GM23248 (cell line): ENCODE measurements at places on chromosomes 12 and 14. TPM values are rescaled to one million over a fixed set of nuclear protein-coding genes. Genes with fewer than 3 reads are reported as not detected.
A peak's percentile ranks its signal among the peaks of the same experiment; 100 is the strongest.

GRCh38 chr12:80041071-80041470, 58.3 kb upstream of the OTOGL start:
- peak; percentile 10 for DNase-seq

- DNase-seq, result no peak
These were observed 220.8 kb upstream of the CAND1 start for GRCh38 chr12:67048371-67048770.

DNA sequence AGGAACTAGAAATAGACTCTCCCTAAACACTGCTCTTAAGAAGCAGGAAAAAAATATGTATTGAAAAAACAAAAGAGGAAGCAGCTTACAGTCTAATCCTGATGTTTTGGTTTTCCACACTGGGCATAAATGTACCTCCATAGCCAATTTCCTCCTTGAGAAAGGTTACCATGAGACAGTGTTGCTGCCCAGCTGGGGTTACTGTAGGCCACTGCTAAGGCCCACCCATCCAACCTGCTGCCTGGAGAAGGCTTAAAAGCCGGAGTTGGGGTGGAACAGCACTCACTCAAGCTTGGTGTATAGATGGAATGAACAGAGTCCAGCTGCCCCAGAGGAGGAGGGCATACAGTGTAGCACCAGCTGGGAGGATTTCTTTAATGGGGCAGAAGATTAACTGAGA, 41.1 kb downstream of the ERG28 start:
- DNase-seq, result no peak

DNA sequence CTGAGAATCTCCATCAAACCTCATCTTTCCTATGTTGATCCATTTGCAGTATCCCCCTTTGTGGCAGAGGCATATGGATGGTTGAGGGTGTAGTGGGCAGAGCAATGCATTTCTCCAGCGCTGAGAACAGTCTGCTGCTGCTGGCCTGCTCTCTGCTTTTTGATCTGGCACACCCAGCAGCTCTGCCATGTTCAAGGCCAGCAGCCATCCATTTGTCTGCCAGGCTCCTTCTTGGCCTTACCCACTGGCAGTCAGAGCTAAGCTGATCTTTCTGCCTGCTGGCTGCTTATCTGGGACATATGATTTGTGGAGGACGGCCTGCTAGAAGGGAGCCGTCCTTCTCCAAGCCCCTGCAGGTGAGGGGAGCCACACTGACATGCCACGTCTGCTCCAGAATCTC, 17.0 kb downstream of the NPC2 start:
- DNase-seq, result no peak

RIN3 gene
- polyA plus RNA-seq, result 7.0 and 7.7 TPM in 2 replicates

- DNase-seq, result peak; percentile 46
These were observed 1.7 kb upstream of the SMOC1 start for GRCh38 chr14:69877492-69877891.

DNA sequence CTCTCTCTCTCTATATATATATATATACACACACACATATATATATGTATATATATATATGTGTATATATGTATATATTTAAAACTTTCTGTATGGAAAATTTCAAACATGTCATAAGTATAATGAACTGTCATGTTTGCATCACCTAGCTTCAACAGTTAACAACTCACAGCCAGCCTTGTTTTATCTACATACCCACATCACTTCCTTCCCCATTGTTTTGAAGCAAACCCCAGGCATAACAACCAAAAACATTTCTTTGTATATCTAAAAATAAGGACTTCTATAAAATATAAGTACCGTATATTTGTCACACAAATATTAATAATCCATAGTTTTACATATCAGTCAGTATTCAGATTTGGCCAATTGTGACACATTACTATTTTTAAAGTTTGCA, 57.4 kb downstream of the PAPOLA start:
- no peak for DNase-seq
